ENCODE measurements at places on chromosomes 12 and 14.

DNA sequence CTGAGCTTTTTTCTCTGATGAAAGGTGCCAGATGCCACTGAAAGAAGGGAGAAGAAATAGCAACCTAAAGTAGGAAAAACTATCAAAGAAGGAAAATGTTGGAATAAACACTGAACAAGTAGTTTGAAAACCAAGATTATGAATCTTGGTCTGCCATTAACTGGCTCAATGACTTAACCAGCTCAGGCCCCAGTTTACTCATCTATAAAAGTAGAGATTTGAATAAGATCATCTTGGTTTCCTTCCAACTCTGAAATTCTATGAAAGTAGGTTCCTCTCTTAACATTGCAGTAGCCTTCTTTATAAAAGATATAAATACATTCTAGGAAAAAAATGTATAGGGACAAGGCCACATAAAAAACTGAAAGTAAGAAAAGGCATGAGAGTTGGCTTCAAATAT is 16.1 kb upstream of the CCND2 start:
- DNase-seq, result no peak

DNA sequence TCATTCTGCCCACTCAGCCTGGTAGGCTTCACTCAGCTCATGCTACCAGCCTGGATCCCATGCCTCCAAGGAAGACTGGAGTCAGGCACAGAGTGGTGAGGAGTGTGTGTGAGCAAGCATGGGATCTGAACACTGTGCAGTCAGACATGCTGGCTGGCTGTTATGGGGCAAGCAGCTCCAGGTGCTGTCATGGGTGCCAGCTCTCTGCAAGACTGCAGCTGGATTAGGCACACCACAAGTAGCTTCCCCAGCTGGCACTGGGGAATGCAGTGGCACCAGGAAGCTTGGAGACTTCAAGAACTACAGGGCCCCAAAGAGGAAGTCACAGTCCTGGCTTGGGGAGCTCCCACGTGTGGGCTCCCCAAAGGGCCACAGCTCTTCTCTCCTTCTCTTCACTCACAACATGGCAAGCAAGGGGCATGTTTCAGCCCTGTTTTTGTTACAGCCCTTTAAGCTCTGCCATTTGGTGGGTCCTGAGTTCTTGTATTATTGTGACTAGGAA is 202.5 kb downstream of the VRK1 start:
- DNase-seq, result no peak

DNA sequence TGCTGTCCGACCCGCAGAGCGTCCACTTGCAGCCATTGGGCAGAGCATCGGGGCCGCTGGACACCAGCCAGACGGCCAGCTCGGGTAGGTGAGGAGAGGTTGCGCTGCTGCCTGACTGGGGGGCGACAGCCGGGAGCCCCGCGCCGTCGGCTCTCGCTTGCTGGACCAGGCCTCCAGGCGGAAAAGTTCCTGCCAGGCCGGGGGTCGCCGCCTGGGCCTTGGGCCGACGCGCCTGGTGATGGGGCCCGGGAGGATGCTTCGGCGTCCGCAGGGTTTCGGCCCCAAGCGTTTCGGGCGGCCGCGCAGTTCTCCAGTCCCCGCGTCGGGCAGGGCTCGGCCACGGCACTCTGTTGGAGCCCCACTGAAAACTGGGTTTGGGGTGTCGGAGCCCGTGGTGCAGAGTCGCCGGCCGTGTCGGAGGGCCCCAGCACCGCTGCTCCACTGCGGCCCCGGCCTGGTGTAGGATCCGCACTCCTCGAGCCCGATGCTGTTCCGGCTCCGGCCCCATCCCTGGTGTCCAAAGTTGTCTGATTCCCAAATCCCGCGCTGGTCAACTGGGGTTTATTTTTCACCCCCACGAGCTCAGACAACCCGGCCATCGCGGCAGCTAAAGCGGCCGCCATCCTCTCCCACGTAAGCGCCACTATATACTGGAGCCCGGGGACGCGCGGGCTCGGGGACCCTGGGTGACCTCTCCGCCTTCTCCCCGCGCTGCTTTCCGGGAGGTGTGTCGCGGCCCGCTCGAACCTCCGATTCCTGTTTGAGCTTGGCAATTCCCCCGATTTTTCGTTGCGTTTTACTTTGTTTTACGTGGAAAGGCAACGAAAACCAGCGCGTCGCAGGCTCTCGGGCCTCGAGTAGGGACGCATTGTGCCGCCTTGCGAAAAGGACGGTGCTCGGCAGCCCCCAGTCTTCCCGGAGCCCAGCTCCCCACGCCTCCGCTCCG is 872 bp downstream of the VSX2 start:
- DNase-seq, result no peak

GRCh38 chr12:54370171-54370730 is 6.0 kb upstream of the GPR84 start:
- no peak for DNase-seq

- DNase-seq, result no peak
Measured at GRCh38 chr12:81718616-81719015, 40.5 kb downstream of the PPFIA2 start.

DNA sequence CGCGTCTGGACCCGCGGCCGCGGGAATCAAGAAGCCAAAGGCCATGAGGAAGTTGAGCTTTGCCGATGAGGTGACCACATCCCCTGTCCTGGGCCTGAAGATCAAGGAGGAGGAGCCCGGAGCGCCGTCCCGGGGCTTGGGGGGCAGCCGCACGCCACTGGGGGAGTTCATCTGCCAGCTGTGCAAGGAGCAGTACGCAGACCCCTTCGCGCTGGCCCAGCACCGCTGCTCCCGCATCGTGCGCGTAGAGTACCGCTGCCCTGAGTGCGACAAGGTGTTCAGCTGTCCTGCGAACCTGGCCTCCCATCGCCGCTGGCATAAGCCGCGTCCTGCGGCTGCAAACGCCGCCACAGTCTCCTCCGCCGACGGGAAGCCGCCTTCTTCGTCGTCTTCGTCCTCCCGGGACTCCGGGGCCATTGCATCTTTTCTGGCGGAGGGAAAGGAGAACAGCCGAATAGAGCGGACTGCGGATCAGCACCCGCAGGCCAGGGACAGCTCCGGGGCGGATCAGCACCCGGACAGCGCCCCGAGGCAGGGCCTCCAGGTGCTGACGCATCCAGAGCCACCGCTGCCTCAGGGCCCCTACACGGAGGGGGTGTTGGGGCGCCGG is 1.0 kb downstream of the INSM2 start:
- DNase-seq, result peak; percentile 35

DNA sequence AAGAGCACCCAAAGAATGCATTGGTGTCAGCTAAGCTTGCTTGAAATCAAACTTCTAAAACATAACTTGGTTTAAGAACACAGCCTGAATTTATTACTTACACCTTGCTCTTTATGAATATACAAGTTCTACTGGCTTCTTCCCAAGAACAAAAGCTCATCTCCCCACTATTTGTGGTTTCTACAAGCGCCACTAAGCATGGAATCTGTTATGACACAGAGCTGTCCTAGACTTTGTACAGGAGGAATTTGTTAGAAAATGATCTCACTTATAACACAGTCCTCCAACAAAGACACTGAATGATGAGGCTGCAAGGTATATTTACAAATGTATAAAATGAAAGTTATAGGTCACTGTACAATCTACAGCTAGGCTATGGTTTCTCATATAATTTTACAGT is 452.1 kb downstream of the BCAT1 start:
- no peak for DNase-seq

- DNase-seq, result no peak
Measured at GRCh38 chr14:27938392-27938791, 828.2 kb upstream of the FOXG1 start.
